CD4-positive, alpha-beta T cell treated with Interleukin-21 for 1 hour (primary cell): ENCODE measurements at places on chromosomes 3 and 15.

DNA sequence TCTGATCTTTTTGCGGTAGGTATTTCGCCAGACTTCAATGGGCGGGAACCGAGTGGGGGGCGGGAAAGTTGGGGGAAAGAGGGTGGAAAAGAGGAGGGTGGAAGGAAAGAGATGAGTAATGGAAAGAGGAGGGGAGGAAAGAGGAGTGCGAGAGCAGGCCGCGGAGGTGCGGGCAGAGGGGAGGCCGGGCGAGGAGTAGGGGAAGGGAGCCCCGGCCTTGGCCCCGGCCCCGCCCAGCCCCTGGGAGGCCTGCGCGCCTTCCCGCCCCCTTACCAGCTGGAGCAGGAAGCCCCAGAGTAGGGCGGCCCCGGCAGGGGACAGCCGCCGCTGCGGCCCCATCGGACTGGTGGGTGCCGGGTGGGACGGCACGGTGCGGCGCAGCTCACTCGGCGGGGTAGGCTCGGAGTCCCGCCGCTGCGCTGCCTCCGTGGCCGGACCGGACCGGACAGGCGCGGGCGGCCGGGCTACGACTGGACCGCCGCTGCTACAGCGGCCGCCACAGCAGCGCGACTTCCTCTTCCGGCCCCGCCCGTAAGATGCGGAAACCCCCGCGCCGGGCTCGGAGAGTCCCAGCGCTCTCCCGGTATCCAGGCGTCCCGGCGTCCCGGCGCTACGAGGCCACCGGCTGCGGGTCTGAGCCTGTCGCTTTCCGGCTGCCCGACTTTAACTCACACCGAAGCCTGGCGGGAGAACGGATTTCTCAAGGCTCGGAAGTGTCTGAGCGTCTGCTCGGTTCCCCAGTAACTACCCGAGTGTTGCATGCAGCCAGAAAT is at the start of gene SPPL2A:
SPPL2A (minus strand) TSS at position 512 of the 773 bp plus-strand sequence; CDS start at position 339, 173 bp downstream.
- DNase-seq: peak; percentile 79

DNA sequence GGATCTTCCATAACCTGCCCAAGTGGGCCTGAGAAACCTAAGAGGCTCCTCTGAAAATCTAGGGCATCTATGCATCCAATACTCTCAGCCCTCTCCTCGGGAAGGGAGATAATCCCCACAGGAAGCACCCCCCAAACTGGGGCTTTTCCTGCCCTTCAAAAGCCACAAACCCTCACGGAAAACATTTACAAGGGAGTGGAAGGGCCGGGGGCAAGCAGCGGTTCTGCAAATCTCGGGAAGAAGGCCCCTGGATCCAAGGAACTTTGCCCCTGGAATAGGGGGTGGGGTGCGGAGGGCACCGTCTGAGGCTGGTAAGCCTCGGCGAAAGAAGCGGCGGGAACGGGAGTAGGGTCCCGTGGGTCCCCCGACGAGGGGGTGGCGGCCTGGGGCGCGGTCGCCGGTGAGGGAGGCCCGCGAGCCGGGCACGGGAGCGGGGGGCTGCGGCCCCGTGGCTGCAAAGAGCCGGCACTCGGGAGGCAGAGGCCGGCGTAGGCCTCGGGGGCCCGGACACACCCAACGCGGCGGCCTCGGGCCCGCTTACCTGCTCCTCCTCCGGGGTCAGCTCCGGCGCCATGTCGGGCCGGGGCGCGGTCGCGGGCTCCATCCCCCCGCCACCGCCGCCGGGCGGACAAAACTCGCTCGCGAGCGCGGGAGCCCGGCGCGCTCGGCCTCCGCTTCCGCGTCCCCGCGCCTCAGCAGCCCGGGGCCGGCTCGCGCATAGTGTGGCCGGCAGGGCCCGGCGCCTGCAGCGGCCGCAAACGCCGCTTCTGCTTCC is 755 bp downstream of the PTPN9 start:
- peak; percentile 13 for DNase-seq

DNA sequence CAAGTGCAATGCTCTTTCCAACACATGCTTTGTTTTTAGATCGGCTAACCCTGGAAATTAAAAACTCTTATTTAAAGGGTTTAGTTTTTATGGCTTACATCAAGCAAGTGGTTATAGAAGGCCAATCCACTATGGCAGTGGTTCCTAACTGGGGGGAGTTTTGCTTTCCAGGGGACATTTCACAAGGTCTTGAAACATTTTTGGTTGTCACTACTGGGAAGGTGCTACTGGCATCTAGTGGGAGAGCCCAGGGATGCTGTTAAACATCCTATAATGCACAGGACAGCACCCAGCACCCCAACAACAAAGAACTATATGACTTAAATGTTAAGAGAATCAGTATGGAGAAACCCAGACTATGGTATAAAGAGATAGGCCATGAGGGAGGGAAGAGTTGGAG is 439.0 kb downstream of the NTRK3 start:
- no peak for DNase-seq

DNA sequence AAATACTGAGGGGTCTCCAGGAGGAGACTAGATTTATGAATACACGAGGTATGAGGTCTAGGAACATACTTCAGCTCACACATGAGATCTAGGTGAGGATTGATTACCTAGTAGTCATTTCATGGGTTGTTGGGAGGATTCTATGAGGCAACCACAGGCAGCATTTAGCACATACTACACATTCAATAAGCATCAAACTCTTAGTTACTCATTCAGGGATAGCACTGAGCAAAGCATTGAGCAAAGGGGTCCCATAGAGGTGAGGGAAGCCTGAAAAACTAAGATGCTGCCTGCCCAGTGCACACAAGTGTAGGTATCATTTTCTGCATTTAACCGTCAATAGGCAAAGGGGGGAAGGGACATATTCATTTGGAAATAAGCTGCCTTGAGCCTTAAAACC is 4.5 kb downstream of the CCR5 start:
- no peak for DNase-seq

GRCh38 chr3:38118421-38119247 is 18.3 kb downstream of the ACAA1 start:
- DNase-seq: no peak

DNA sequence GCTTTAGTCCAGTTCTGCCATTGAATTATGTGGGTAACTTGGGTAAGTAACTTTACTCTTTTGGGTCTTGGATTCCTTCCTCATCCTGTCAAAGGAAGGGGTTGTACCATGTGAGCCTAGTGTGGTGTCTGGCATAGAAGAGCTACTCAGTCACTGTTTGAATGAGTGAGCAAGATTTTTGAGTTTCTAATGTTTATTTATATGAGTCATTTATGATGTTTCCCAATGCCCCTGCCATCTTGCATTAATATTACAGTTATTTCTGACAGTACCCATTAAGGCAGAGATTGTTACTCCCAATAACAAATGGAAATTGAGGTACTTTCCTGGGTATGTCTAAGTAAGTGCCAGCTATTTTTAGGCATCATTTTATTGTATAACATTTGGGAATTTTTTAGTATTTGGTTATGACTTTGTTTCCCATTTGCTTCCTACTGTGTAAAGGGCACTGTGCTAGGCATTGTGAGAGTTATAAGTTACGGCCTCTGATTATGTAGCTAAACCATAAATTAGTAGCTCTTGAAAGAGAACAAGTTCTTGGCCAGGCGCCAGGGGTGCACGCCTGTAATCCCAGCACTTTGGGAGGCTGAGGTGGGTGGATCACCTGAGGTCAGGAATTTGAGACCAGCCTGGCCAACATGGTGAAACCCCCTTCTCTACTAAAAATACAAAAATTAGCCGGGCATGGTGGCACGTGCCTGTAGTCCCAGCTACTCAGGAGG is 23.5 kb downstream of the NR1D2 start:
- DNase-seq: no peak

GRCh38 chr3:154105218-154105975 is 15.8 kb upstream of the ARHGEF26 start:
- DNase-seq: no peak

DNA sequence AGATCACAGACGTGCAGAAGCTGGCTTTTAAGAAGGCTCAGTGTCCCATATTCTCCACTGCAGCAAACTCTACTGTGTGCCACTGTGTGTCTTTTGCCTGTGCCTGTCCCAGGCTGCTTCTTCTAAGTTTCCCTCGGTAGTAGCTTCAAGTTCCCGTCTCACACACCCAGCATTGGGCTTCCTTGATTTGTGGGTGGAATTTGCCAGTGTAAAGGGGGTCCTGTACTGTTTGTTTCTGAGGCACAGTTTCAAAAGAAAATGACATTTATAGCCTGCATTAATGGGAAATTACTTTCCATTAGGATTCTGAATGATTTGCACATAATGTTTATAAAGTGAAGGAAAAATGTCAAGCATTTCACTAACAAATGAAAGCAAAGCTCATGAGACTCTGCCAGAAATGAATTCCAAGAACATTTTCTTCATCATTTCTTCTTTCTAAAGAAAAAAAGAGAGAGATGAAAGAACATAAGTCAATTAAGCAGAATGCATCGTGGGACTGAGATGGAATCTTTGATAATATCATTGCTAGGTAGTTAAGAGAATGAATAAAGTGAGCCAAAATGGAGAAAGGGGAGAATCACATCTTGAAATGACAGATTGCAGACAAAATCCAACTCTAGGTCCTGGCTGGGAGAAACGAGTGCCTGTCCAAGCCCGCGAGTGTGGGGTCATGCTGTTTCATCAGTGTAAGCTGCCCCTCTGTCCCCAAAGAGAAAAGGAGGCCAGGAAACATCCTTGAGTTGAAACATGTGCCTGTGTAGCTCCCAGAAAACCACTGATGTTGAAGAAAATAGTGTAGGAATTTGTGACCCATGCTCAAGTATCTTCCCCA is 48.6 kb upstream of the ADAMTSL3 start:
- no peak for DNase-seq

DNA sequence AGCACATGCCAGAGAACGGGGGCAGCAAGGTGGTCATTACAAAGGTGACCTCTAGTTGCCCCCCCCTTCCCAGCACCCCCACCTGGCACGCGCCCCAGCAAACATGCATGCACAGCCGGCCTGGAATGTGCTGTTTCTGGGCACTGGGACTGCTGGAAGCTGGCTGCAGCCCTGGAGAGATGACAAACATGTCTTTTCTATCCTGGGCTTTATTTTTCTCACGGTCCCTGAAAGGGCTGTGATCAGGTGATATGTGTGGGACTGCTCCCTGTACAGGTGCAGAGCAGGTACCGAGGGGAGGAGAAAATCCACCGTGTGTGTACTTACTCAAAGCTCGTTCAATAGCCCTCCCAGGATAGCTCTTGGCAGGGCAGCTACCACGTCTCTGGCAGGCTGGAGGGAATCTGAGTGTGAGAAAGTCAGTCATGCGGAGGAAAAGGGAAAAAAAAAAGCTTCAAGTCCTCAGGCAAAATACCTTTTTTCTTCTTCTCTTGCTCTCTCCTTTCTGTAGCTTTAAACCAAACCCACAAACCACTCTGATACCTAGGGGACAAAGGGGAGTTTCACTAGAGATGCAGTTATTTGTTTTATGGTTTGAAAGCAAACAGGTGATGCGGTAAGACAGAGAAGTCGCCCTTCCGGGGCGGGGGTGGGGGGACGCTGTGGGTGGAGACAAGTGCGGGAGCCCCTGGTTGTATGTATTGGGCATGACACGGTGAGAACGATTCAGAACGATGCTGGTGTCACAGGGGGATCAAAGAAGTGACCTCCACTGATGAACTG is 5.0 kb upstream of the HES1 start:
- DNase-seq: peak; percentile 19

DNA sequence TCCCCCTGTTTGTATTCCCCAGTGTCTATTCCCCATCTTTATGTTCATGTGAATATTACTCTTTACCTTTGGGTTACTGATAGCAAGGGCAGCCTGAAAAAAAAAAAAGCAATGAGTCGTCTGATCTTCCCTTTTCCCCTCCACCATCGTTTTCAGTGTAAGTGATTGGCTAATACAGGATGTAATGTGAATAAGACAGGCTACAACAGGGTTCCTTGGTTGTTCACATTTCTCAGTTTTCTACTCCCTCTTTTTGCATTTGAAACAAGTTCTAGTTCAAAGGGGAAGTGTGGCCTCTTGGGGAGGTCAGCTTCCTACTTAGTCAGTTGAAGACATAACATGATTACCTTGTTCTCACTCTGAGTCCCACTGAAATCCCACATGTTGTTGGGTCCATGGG is 278.0 kb upstream of the TRIM42 start:
- DNase-seq: no peak

GRCh38 chr15:32747921-32748342 is 30.1 kb downstream of the GREM1 start:
- no peak for DNase-seq

GRCh38 chr3:78972617-78973301 is 795.0 kb downstream of the ROBO1 start:
- DNase-seq: no peak

- no peak for DNase-seq
Observed at GRCh38 chr3:46242120-46242519, at the start of gene CCR3. Gene CCR3, plus strand, starts transcription at chr3:46242460. Its CDS starts 22,699 bp downstream, at chr3:46265159.

- DNase-seq: no peak
Observed at GRCh38 chr3:454986-455385, 258.4 kb downstream of the CHL1 start.

- DNase-seq: no peak
Observed at GRCh38 chr3:151404316-151404715, 19.8 kb upstream of the P2RY12 start.

DNA sequence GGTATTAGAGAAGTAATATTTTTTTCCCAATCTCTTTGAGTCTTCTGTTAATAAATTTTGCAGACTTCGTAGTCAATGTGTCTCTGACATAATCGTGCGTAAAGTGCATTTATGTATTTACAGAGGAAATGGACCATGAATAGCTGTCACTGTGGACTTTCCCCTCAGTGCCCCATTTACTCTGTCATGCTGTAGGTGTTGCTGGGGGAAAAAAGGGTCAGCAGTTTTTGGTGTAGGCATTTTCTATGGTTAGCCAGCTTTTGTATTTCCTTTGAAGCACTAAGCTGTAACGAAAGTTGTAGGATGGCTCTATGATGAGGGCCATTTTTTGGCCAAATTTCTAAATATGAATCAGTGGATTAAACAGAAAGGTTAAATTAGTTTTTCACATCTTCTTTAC is 598.4 kb downstream of the FGF12 start:
- no peak for DNase-seq

DNA sequence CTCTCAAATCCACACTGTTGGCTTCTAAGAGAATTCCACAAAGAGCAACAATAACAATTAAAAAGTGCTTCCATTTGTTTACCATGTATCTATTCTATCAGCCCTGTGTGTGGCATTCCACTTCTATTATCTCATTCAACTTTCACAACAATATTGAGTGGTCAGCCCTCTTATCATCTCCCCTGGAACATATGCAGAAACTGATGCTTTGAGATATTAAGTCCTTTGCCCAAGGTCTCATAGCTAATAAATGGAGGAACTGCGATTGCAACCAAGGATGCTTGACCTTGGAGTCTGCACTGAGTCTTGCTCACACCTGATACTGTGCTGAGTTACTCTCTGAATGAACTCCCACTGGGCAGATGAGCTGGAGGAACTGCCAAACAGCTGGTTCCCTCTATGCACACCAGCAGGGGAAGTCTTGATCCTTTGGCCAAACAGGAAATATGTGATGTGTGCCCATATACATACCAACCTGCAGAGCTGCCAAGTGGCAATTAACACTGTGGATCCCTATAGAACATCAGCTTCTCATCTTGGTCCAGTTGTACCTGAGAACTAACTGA is 144.7 kb upstream of the WNT5A start:
- no peak for DNase-seq

GRCh38 chr3:101643009-101643844 is 33.7 kb downstream of the ZBTB11 start:
- DNase-seq: no peak
